Activated T-helper 1 cell treated with anti-CD3 and anti-CD28 coated beads, Interleukin-2, amount 50 U/mL, for 16 hours (primary cell): ENCODE measurements at places on chromosomes 1 and 21.

GRCh38 chr1:59699227-59699847 lies 115.4 kb upstream of the HOOK1 start:
- DNase-seq: no peak

- no peak for DNase-seq
Measured at GRCh38 chr1:3084726-3085125, 15.7 kb downstream of the PRDM16 start.

DNA sequence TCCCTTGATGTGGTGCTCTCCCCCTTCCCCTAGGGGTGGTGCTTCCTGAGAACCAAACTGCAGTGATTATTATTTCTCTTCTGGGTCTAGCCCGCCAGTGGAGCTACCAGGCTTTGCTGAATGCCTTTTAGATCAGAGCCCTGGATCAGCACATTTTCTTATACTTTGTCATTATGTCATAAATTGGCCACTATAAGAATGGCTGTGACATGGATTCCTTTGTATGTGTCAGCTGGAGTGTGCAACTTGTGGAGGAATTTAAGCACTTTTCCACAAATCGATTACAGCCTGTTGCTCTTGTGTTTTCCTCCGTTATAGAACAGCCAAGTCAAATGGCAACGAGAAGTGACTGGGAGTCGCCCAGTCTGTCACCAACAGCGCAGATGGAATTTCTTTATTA lies 273.3 kb downstream of the DUSP10 start:
- DNase-seq: no peak

DNA sequence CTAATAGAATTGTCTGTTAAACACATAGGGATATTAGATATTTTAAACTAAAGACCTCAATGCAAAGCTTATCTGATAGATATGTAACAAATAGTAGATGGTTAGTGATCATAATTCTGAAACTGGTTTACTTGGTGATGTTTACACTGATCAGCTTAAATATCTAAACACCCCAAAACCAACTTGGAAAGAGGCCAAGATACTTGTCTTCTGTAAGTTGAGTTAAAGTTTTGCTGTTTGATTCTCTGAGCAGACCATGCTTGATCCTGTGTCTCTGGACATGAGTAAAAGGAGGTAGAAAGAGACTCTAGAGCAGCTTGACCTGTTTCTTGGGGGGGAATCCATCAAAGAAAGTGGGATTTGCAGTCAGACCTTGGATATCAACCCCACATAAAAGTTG lies 107.5 kb downstream of the NEK7 start:
- DNase-seq: no peak
